Activated CD4-positive, alpha-beta T cell treated with anti-CD3 and anti-CD28 coated beads, Interleukin-2, amount 50 U/mL, for 4 hours (primary cell): ENCODE measurements at places on chromosomes 5 and 9.

DNA sequence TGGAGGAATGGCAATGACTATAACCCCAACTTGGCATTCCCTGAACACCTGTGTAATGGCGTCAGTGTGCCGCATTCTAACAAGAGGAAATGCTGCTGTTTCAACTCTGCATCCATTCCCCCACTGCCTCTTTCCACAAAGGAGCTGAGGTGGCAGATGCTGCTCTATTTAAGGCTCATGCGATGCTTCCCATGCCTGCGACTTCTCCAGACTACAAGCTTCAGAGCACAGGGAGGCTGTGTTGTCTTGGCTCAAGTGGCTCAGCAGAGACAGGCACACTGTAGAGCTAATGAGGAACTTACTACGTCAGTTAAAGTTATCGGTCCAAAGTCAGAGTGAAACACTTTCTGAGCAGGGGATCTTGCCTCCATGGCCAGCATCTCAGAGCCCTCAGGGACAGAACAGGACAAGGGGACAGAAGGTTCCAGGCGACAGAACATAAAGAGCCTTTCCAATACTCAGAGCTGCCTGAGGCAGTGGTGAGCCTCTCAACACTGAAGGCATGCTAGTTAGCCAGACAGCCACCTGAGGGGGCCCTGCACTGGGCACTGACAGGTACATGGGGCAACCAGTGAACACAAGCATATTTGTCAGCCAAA lies 21.8 kb downstream of the TNIP1 start:
- DNase-seq: no peak

- no peak for DNase-seq
Measured at GRCh38 chr5:107817951-107818350, 147.2 kb upstream of the EFNA5 start.

DNA sequence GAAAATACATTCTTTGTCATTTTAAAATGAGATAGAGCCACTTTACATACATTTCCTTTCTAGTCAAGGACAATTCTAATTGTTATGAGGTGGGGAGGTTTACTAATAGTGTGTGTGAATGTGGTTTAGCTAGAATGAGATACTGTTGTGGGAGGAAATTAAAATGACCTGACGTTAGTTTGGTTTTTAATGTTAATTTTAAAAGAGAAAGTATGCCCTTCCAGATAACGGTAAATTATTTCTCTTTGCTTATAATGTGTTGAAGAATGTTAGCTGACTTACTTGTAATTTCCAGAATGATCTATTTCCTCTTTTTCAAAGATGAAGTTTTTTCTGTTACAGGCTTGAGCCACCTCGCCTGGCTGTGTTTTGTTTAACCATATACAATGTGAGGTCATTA lies 1.7 kb upstream of the TAF7 start:
- no peak for DNase-seq

GRCh38 chr5:94888674-94889073 lies 270.2 kb downstream of the SLF1 start:
- no peak for DNase-seq

DNA sequence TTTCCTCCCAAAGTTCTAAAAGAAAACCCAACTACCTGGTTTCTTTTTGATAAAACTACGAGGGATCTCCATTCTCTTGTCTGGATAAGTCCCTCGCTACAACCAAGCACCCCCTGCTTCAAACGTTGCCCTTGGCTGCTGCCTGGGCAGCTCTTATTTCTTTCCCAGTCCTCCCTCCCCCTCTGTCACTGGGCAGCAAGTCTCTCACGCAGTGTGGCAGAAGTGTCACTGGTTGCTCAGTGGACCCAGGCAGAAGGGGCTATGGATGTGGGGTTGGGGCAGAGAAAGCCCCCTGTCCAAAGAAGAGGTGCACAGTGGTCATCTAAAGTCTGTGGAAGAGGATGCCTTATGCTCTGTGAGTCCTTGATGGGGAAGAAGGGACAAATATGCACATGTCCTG lies 7.2 kb upstream of the SMIM32 start:
- DNase-seq: no peak

DNA sequence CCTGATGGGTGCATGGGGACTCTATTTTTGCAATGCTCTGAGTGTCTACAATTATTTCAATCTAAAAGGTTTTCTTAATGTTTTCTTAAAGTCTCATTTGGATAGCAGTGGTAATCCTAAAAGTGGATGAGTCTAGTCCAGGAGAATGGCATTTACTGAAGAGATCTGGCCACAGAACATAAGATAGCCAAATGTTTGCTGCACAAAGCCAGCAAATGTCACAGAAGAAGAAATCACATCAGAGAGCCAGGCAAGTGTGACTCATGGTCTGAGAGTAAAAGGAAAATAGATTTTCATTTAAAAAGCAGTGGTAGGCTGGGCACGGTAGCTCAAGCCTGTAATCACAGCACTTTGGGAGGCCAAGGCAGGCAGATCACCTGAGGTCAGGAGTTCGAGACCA lies 352.7 kb upstream of the GRAMD2B start:
- DNase-seq: no peak

GRCh38 chr9:118367383-118367782 lies 663.2 kb downstream of the TLR4 start:
- DNase-seq: no peak

DNA sequence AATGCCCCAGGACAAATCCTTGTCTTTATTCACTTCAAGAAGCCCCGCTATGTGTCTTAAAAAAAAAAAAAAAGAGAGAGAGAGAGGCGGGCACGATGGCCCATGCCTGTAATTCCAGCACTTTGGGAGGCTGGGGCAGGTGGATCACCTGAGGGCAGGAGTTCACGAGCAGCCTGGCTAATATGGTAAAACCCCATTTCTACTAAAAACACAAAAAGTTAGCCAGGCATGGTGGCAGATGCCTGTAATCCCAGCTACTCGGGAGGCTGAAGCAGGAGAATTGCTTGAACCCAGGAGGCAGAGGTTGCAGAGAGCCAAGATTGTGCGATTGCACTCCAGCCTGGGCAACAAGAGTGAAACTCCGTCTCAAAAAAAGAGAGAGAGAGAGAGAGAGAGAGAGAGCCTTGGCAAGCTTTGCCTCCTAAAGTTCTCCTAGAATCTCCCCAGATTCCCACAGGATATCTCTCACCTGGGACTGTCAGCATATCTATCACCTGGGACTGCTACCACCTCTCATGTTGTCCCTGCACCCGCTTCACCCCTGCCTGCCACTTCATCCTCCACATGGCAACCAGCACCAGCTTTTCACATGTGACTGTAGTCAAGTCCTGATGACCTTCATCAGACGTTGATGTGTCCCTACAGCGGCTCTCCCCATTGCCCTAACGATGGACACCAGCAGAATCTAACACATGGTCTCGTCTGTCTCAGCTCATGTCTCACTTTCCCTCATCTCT lies 5.8 kb downstream of the ITK start:
- DNase-seq: no peak
